ENCODE measurements at places on chromosomes 6 and 20.

DNA sequence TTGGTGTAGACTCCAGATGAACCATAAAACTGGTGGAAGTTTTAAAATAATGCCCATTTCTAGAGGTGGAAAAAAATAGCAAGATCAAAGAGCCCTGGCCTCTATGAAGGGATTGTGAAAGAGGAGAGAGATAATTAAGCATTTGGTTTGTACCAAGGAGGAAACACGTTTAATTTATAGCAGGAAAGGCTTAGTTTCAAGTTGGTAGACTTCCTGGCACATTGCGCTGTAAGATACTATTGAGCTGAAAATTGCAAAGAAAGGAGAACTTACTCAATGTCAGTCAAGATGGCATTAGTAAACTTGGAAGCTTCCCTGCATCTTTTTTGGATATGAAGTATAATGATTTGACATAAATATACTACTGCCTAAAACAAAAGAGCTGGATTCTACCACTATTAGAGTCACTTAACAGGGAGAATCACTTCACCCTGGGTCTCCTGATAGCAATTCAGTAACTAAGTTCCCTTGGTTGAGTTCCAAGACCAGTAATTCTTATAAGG, 24.4 kb downstream of the MARCKS start:
- DNase-seq = no peak

GRCh38 chr6:46174904-46175303, 4.1 kb upstream of the ENPP5 start:
- no peak for DNase-seq

GRCh38 chr6:74117113-74117512, 421.1 kb downstream of the CD109 start:
- no peak for DNase-seq

DNA sequence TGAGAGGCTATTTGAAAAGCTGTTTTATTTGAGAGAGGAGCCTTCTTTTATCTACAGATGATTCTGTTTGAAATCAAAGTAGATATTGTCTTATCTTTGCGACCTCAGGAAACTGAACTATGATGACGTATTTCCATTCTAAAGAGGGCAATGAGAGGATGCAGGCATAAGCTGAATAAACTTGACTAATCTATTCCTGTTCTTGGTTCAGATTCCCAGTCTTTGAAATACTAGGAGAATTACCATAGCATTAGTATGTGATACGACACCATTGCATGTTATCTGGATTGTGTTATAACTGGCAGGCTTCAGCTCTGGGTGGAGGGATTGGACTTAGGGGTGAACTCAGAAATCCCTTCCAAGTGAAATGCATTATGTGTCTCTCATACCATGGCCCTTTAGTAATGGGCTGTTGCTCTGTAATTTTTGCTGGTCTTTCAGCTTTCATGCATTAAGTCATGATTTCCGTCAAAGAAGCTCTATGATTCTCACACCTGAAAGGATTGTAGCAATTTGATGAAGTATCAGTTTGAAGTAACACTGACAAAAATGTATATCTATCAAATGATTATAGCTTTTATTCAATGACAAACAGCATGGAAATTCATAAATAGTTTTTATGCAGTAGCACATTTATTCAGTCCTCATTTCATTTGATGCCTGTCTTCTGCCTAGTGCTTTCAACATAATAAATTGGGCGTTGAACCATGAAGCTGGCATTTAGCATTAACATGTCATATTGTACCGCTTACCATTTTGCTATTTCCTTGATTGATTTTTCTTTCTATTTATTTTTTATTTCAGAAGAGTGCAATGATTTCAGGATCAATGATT, 138.4 kb upstream of the SPACA1 start:
- no peak for DNase-seq

DNA sequence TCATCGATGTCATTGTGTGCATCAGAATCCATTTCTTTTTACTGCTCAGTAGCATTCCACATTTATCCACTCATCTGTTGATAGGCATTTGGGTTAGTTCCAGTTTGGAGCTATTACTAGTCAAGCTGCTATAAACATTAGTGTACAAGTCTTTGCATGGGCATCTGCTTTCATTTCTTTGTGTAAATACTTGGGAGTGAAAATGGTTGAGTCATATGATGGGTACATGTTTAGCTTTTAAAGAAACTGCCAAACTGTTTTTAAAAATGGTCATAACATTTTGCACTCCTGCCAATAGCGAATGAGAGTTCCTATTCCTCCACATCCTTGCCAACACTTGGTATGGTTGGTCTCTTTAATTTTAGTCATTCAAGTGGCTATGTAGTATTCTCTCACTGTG, 21.2 kb upstream of the SLC22A2 start:
- DNase-seq = no peak

GRCh38 chr6:111674883-111675282, 69.2 kb upstream of the TRAF3IP2 start:
- DNase-seq = no peak

DNA sequence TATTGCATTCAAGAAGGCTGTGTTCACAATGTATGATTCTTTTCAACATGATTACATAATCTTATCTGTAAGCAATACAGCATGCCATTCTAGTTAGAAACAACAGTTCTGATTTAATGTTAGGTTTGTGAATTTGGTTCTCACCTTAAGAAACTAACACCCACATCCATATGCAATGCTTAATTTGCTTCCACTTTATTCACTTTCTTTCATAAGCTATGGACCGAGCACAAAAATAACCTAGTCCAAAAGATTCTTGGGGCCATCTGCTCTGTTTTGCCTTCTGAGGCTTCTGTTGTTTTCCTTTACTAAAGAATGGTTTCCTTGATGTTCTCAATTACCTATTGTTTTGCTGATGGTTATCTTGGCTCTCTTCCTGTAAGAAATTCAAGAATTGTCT, 258.2 kb downstream of the EYS start:
- no peak for DNase-seq

GRCh38 chr20:48286601-48287000, 501.3 kb upstream of the SULF2 start:
- no peak for DNase-seq

- no peak for DNase-seq
Measured at GRCh38 chr6:958488-958887, 265.5 kb upstream of the EXOC2 start.
